Memory B cell (primary cell): ENCODE measurements at places on chromosomes 6 and 20.

DNA sequence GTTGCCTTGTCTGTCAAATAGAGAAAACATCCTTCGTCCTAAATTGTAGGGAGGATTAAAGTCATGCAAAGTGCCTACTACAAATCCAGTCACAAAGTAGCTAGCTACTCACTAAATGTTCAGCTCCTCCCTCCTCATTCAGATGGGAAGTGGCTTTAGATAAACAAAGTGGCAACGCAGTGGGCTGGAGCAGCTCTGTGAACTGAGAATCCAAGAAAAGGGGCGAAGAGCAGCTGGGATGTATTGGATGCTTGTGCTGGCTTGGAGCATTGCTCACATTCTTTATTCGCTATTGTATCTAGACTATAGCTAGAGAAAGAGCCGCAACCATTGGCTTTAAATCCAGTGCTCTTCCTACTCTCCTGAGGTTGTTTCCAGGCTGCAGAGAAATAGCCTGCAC is 10.3 kb downstream of the MOG start:
- no peak for DNase-seq

GRCh38 chr6:165999279-165999678 is 168.4 kb downstream of the TBXT start:
- DNase-seq: no peak

DNA sequence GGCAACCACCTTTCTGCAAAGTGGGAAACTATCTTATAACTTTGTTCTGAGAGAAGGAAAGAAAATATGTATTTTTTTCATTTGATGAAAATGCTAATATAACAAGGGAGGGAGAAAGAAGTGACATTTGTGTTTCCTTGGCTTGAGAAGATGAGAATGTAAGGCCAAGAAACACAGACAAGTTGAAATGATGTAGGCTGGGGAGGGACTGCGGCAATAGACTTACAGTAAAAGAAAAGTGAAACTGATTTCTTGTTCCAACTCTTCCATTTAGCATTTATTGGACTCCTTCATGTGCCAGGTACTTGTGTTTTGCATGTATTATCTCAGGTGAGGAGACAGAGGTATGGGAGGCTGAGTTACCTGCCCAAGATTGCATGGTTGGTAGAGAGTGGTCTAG is 130.9 kb downstream of the CARMIL1 start:
- DNase-seq: no peak

DNA sequence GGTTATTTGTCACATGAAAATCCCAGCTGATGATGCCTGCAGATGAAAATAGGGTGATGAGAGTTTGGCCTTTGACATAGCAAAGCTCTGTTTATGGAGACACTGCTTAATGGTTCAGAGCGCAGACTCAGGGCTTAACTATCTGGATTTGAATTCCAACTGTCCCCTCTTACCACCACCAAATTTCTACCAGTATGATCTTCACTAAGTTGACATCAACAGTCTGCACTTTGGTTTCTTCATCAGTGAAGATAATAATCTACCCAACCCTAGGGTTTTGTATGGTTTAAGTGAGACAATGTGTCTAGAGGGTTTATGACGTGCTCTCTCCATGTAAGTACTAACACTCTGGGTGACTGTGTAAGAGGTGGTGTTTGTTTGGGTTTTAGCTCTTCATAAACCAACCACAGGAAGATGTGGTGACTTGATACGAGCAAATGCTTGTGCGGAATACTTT is 151.4 kb upstream of the TNFAIP3 start:
- DNase-seq: no peak

GRCh38 chr6:150030611-150031010 is 5.3 kb upstream of the RAET1L start:
- no peak for DNase-seq

DNA sequence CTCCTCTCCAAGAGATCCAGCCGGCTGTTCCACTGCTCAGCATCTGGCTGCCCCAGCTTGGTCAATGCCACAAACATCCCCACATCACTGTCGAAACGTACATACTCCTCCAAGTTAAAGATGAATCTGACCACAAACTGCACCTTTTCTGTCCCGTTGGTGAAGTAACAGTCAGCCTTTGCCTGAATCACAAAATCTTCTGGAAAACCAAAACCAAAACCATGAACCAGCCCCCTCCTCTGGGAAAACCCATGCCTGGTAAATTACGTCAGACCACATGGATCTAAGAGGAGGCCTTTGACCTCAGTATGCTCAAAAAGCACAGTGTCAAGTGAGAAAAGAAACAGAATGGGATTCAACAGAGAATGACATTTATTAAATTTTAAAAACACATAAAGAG is 1.7 kb downstream of the HLA-DOB start:
- no peak for DNase-seq

DNA sequence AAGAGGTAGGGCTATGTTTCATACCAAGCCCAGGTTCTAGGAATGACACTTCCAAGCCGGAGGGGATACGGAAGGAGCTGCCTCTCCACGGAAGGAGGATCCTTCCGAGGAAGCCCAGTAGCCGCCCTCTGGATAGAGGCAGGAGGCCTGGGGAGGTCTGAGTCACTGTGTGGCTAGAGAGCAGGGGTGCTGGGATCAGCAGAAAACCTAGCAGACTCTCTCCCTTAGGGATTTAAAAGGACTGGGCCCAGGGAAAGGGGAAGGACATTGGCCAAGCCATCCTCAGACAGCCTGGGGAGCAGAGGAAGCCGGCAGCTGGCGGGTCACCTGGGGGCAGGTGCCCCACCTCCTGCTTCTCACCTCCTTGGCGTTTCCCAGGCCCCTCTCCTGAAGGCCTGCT is 36.6 kb upstream of the NFATC2 start:
- no peak for DNase-seq

DNA sequence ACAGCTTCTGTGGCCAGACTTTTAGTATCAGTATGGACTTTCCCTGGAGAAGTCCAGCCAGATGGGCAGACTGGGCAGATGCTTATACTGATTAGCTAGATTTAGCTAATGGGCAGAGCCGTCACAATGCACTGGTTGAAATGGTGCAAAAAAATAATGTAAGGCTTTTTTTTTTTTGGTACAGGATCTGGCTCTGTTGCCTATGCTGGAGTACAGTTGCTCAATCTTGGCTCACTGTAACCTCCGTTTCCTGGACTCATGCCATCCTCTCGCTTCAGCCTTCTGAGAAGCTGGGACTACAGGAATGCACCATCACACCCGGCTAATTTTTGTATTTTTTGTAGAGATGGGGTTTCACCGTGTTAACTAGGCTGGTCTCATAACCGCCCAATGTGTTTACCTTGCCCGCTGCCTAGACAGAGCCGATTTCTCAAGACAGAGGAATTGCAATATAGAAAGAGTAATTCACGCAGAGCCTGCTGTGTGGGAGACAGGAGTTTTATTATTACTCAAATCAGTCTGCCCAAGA is 16.4 kb upstream of the KIFC1 start:
- DNase-seq: no peak

GRCh38 chr6:105332576-105332975 is 70.3 kb downstream of the PREP start:
- DNase-seq: no peak

DNA sequence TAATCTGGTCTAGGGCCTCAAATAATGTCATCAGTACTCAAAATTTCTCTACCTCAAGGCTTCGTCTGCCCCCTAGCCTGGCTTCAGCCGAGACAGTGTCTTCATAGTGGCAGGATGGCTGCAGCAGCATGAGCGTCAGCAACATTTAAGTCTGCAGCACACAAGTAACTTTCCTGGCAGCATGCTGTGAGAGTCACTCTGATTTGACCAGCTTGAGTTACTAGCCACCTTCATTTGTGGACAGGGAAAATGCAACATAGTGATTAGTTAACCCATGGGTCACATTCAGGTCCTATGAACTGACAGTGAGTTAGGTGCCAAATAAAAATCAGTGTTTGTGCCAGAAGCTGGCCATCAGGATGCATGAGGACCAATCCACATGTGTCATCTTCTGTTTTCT is 209.9 kb upstream of the SLC35B3 start:
- DNase-seq: no peak

GRCh38 chr6:143691900-143692636 is 14.3 kb downstream of the PHACTR2 start:
- DNase-seq: no peak
